Dermis microvascular lymphatic vessel endothelial cell (primary cell): ENCODE measurements at places on chromosomes 1 and 21. TPM values are rescaled to one million over a fixed set of nuclear protein-coding genes. Genes with fewer than 3 reads are reported as not detected.

- DNase-seq, result no peak
Measured at GRCh38 chr1:233722212-233722979, 108.5 kb downstream of the KCNK1 start.

GRCh38 chr1:114082867-114083585 is 70.6 kb downstream of the SYT6 start:
- no peak for DNase-seq

The REN gene
- total RNA-seq, result 0.13 TPM in 1 of 2 replicates, not detected in the other

- no peak for DNase-seq
Measured at GRCh38 chr1:5459839-5460610, 532.2 kb downstream of the NPHP4 start.

GRCh38 chr21:40016667-40017066 is 149.4 kb downstream of the PCP4 start:
- DNase-seq, result no peak

DNA sequence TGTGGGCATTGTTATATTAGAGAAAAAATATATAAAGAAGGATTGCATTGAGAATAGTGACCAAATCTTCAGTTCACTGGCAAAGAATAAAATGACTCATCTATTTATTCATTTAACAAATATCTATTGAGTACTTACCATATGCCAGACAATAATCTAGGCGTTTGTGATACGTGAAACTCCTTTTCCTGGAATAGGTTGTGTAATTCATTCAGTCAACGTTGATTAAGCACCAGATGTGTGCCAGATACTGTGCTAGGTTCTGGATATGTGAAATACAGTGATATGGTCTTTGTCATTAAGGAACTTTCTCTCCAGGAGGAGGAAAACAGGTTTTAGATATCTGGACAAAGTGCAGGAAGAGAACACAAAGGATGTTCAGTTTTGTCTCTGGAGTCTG is 344.5 kb downstream of the RWDD3 start:
- DNase-seq, result no peak

- DNase-seq, result peak; percentile 44
Measured at GRCh38 chr1:91850708-91851107, 35.2 kb downstream of the TGFBR3 start.

The RBP7 gene
- total RNA-seq, result 0.38 and 0.77 TPM in 2 replicates

The RHBDL2 gene
- total RNA-seq, result 0.13 TPM in 1 of 2 replicates, not detected in the other

- no peak for DNase-seq
Measured at GRCh38 chr1:67761091-67761490, 72.2 kb downstream of the GNG12 start.

GRCh38 chr21:29338256-29338655 is 39.5 kb downstream of the BACH1 start:
- DNase-seq, result no peak

DNA sequence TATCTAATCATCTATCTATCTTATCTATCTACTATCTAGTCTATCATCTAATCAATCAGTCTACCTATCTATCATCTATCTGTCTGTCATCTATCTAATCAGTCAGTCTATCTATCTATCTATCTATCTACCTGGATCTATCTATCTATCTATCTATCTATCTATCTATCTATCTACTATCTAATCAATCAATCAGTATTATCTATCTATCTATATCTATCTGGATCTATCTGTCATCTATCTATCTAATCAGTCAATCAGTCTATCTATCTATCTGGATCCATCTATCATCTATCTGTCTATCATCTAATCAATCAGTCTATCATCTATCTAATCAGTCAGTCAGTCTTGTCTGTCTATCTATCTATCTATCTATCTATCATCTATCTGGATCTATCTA is 26.9 kb upstream of the C1orf174 start:
- DNase-seq, result no peak

DNA sequence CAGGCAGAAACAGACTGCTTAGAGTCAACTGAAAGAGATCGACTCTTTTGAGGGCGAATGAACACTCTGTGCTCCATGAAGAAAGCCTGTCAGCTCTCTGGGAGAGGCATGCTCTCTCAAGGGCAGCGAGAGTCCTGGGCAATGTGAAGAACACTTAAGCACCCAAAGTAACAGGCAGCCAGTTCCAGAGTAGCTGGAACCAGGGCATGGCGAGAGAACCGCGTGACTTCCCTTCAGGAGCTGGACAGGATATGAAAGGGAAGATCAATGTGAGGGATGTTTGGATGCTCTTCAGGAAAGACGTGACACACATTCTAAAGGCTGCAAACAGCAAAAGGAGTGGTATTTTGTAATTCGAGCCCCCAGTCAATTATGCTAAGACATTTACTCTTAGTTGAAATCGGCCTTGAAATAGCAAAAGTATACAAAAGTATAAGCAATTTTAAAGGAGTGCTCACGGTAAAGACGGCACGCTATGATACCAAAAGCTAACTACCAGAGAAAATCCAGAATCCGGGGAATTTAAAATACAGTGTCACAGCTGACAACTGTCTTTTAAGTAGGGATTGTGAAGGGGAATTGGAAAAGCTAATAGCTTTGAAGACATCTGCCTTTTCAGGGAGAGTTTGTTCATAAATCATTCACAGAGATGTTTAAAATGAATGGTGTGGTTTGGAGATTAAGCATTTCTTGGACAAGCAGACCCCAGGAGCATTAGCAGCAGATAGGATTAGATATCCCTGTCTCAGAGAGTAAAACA is 20.8 kb downstream of the ADAMTS5 start:
- no peak for DNase-seq

- no peak for DNase-seq
Measured at GRCh38 chr21:26007951-26008498, 162.5 kb downstream of the APP start.

DNA sequence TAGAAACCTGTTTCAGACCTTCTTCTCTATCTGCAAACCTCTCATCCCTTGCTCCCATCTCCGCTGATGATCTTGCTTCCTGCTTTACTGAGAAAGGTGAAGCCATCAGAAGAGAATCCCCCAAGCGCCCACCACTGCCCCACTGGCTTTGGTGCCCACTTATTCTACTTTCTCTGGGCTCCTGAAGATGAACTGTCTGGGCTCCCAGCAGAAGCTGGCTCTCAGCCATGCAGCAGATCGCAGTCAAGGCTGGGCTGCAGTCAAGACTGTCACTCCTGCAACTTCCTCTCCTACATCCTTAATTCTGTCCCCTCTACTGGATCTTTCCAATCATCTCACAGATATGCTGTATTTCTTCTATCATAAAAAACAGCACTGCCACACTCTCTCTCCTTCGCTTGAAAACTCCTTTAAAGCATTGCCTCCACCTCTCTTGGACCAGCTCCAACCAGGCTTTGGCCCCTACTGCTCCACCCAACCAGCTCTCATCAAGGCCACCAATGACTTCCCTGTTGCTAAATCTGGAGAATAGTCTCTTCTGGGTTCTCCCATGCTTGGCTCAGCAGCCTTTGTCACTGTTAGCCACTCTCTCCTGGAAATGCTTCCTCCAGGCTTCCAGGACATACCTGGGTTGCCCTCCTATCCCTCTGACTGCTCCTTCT is 25.8 kb downstream of the TRIM62 start:
- no peak for DNase-seq

DNA sequence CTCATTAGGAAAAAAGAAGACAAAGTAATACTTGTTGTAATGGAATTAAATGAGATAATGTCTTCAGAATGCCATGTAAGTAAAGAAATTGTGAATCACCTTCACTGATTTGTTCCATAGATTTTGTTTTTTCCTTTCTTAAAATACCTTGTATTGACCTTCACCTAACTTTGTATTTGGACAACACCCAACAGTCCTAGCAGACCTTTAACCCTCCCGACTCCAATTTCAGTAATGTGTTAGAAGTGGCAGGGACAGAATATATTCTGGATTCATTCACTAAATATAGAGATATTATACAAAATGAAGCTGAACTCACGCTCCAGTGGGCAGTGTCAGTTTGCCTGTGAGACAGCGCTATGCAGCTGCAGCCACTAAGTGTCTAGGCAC is 57.9 kb downstream of the UCK2 start:
- DNase-seq, result no peak

DNA sequence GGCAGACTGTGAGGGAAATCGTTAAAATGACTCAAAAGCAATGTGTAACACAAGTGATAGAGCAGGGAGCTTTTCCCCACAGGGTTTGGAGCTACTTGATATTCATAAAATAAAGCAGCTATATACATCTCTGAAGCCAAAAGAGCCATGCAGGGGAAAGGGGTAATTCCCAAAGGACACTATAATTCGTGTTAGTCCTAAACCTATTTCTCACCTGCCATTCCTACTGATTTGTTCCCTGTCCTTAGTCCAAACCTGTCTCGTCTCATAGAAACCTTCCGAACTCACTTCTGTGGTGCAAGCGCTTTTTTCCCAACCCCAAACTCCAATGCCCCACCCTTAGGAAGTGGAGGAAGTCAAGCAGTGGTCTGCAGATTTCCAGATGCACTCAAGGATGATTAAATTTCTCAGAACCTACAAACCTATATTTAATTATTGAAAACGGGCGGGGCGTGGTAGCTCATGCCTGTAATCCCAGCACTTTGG is 946 bp upstream of the HNRNPR start:
- no peak for DNase-seq

The CD1D gene
- total RNA-seq, result 0.13 TPM in 1 of 2 replicates, not detected in the other

GRCh38 chr1:117146575-117147340 is 25.2 kb upstream of the TRIM45 start:
- DNase-seq, result peak; percentile 66

DNA sequence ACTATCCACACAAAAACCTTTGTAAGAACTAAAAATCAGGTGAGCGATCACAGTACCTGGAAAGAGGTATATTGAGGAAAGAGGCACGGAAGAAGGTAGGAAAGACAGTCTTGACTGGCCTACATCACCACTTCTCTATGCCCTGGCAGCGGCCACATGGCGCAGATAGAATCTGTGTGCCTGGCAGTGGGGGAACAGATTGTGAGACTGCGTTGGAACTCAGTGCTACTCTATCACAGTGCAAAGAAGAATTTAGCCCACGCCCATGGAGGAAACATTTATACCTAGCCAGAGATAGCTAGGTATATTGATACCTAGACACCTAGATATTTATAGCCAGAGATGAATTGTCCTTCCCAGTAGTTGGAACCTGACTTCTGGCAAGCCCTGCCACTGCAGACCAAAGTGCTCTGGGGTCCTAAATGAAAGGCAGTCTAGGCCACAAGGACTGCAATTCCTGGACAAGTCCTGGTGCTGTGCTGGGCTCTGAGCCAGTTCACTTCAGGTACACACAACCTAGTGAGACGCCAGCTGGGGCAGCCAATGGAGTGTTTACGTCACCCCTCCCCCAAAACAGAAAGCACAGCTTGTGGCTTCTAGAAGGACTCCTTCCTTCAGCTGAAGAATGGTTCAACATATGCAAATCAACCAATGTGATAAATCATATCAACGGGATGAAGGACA is 51.9 kb downstream of the DHX9 start:
- no peak for DNase-seq

DNA sequence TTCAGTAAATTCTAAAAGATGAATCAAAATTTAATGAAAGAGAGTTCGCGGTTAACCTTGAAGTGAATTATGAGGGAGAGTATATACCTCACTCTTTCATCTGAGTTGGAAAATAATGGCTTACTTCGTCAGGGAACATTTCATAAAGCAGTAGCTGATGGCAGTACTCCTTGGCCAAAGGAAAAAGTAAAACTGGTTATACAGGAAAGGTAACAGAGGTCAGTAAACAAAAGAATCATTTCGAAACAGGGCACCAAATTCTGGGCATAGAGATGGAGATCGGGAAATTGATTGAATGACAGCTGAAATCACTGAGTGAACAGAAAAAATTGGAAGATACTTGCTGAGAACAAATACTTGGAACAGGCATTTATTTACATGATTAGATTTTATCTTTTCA is 199.0 kb downstream of the OLFM3 start:
- DNase-seq, result no peak

The COL8A2 gene
- 1.0 and 2.3 TPM in 2 replicates for total RNA-seq

DNA sequence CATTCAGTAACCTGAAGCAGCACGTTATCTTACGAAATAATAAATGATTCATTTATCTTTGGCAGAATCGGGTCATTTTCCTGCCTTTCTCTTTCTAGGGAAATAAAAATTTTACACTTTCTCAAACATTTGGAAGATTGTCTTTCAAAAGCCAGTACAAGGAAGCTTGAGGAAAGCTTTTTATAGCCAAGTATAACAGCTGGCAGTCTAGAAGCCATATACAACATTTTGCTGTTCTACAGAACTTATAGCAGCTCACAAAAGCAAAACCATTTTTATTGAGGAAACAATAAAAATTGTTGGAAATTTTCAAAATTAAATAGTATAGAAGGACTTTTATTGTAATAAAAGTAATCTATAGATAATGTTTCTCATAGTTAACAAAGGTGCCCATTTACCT is 448.6 kb downstream of the SMYD3 start:
- DNase-seq, result no peak

DNA sequence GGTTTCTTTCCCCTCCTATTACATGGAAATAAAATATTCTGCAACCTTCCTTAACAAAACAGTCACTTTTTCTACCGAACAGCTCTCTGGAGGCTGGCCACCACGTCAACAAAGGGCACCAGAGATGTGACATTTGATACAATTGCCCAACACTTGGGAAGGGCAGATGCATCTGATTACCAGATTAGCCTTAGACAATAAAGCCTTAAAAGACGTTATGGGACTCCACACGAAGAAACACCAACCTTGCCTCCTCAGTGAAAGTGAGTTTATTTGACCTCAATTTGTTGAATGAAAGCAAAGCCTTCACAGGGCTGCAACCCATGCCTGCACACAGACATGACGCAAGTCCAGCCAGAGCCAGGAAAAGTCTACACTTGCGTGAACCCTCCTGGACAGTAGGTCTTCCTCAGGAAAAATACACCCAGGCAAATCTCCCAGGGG is 136.1 kb downstream of the TGFBR3 start:
- no peak for DNase-seq

GRCh38 chr1:20250340-20250989 is 40.2 kb upstream of the VWA5B1 start:
- DNase-seq, result no peak

GRCh38 chr1:209585197-209585596 is 1.7 kb downstream of the CAMK1G start:
- DNase-seq, result no peak

GRCh38 chr1:181112071-181112929 is 23.8 kb downstream of the IER5 start:
- DNase-seq, result peak; percentile 90

The SH2D1B gene
- total RNA-seq, result 0.13 TPM in 1 of 2 replicates, not detected in the other

- no peak for DNase-seq
Measured at GRCh38 chr1:153341431-153341934, 7.2 kb downstream of the PGLYRP4 start.
